D721Med (cell line): ENCODE measurements at places on chromosomes 7 and 10.

- no peak for DNase-seq
Observed at GRCh38 chr7:101740981-101741725, 76.3 kb upstream of the CUX1 start.

DNA sequence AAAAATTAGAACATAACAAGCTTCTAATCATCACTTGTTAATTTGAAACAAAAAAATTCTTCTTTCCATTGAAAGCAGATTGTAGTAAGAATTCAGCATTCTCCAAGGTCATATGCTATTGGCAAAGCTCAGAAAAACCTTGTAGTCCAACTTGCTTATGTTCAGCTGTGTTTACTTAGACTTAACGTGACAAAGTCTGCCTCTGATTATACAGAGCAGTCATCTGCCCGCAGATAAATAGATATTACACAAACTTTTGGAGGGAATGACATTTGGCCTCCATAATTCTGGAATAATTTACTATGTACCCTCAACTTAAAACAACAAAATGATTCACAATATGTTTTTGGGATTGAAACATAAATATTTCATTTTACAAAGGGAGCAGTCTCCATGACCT, 45.8 kb downstream of the MKX start:
- no peak for DNase-seq

DNA sequence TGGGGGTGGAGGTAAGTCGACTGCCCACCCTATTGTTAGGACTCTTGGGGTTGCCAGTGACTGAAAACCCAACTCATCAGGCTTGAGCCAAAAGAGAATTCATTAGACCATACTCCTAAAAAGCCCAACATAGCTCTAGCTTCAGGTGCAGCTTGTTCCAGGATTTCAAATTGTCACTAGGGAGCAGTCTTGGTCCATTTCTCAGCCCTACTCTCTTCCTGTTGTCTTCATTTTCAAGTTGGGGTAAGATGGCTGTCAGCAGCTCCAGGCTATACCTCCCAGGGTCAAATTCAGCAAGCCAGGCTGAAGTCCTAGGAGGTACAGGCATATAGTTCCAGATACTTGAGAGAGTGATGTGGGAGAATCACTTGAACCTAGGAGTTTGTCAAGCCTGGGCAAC, 14.9 kb upstream of the COL13A1 start:
- no peak for DNase-seq

- DNase-seq, result no peak
Observed at GRCh38 chr10:29414501-29414900, 125.6 kb downstream of the LYZL1 start.

DNA sequence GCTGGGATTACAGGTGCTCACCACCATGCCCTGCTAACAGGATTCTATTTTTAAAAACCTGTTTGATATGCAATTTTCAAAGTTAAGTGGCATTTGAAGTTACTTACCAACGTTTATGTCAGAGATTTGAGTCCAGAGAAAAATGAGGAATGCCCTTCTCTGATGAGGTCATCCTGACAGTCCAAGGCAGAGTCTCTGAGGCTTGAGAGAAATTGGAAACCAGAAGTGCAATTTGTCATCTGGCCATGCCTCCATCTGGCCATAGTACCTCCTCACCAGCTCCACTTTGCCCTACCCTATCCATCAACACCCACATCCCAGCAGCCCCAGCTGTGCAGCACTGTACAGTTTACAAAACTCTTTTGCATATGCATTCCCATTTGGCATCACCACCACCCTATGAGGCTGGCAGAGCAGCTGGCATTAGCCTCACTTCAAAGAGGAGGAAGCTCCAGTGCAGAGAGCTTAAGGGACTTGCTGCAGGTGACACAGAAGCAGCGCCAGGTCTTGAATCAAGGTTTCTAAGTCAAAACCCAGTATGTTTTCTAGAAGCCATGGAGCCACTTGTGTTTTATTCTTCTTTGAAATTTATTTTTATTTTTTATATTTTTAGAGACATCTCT, 54.5 kb upstream of the PDZD8 start:
- DNase-seq, result no peak

GRCh38 chr10:28281726-28282315, 21.0 kb downstream of the MPP7 start:
- DNase-seq, result no peak

DNA sequence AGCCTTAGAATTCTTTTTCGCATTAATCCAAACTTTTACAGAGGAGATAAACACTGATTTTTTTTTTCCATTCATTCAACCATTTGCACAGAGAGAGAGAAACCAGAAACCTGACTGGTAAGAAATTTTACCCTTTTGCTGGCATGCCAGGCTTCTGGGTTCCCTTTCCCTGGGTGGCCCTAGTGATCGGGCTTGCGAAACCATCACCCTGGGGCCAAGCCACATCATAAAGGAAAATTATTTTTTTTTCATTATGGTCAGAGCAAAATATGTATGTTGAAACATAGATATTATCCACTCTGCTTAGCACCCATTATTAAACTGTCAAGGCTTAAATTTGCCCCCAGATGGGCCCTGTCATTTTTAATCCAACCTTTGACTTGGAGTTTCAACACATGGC, 55.4 kb upstream of the INHBA start:
- DNase-seq, result no peak

- DNase-seq, result no peak
Observed at GRCh38 chr10:70662362-70663220, 9.7 kb upstream of the ADAMTS14 start.

GRCh38 chr10:68163735-68164134, 54.4 kb downstream of the MYPN start:
- no peak for DNase-seq

GRCh38 chr7:24778543-24779282, 21.4 kb upstream of the GSDME start:
- no peak for DNase-seq

GRCh38 chr7:83655951-83656556, 7.1 kb upstream of the SEMA3E start:
- no peak for DNase-seq

DNA sequence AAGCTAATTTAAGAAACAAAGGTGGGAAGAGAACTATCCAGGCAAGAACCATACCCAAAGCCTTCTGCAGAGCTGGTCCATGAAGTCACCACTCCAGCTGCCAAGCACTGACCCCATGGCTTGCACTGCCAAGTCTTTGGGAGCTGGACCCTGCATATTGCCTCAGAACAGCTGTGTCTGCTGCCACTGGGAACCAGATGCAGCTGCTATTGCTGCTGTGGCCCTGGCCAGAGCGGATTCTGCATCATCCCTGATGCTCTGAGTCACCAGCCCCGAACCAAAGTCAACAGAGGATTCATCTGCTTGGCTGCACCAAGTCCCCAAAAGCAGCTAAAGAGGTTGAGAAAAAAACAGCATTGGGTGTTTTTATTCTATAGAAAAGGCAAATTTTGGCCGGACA, 39.2 kb upstream of the GSAP start:
- DNase-seq, result no peak

- no peak for DNase-seq
Observed at GRCh38 chr10:1402816-1403507, 334.4 kb downstream of the ADARB2 start.

- no peak for DNase-seq
Observed at GRCh38 chr7:2837496-2837895, 6.6 kb downstream of the GNA12 start.

GRCh38 chr10:44307691-44308090, 77.2 kb downstream of the CXCL12 start:
- DNase-seq, result no peak

- no peak for DNase-seq
Observed at GRCh38 chr7:96277921-96278320, 44.0 kb downstream of the SLC25A13 start.

DNA sequence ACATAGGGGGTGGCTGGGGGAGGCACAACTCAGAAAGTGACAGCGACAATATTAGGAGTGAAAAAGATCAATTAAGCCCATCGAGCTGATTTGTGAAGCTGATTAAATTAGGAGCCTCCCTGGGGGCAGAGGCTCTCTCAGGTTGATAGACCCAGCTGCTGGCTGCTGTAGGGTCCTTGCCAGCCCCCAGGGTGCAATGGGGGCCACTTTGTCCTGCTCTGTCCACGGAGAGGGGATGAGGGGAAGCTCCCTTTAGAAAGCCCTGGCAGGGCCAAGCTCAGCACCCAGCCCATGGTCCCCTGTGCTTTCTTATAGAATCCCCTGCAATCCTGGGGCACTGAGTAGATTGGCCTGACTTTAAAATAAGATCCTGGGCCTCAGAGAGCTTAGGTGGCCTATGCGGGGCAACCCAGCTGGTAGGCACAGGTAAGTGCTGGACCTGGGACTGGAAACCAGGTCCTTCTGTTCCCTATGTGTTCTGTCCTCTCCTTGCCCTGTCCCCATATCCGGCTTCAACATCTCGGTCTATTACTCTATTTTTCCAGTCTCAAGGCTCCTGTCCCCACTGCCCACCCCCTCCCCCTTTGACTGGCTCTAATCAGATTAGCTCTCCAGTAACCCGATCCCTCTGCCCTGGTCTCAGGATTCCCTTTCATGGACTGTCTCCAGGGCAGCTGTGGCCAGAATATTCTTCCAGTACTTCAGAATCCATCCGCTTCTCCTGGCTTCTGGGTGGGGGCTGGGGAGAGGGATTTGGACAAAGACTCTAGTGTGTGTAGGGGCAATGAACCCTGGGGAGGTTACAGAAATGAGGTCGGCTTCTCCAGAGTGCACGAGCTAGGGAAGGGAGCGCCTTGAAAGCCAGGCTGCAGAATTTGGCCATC, 259.6 kb downstream of the RPS24 start:
- no peak for DNase-seq

DNA sequence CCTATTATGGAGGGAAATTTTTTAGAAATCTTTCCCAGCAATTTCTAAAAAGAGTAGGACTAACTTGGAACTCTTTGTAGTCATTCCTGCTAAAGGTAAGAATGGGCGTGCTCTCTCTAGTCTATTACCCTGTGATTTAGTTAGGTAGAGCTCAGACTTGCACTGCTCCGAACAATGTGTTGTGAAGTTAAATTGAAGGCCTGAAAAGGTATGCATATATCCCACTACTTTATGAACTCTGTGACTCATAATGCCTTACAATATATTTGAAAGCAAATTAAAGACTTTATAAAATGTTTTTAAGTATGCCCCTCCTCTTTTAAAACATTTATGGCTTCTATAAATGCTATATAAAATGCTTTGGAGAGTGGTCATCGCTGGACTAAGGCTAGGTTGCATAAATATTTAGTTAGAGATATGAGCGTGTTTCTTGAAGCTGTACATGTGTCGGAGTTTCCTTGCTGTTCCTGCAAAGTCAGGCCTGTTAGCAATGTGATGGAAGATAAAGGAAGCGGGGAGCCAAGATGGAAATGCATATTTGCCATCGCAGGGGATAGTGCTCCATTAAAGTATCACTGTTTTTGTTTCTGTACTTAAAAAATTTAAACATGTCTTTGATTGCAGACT, 761.4 kb downstream of the LRMDA start:
- no peak for DNase-seq

- DNase-seq, result no peak
Observed at GRCh38 chr10:114538181-114538906, 119.7 kb downstream of the ABLIM1 start.

- no peak for DNase-seq
Observed at GRCh38 chr10:48940372-48940771, 732 bp upstream of the LRRC18 start.

DNA sequence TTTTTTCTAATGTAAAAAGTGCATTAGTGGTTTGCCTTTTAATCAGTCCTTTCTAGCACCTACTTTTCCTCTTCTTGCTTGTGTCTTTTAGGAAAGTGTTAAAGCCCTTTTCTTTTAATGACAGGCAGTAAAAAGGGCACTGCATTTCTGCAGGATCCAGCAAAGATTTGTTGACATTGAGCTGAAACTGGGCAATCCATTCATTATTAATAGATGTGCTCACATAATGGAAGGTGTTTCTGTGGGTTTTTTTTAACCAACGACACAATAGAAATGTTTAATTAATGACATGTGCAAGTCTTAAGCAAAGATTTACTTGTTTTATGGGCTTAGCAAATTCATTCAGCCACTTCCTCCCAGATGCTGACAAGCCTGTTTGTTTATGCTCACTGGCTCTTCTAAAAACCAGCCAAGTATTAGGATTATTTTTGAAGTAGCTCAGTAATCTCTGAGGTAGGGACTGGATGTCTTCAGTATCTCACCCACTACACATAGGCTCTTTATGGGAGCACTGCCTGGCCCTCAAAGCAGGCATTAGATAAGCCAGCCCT, 1201.1 kb downstream of the SORCS1 start:
- no peak for DNase-seq

DNA sequence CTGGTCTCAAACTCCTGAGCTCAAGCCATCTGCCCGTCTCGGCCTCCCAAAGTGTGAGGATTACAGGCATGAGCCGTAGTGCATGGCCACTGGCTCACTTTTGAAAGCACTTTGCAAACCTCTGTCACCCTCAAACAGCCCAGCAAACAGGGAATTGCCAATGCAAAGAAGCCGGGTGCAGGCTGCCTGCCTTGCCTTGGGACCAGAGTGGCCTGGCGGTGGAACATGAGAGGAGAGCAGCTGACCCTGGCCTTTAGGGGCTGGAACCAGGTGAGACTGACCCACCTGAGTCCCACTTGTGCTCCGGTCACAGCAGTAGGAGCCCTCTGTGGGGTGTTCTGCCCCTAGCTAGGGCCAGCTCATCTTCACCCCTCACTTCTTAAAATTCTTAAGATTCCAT, 237.1 kb upstream of the GALNT17 start:
- DNase-seq, result no peak

DNA sequence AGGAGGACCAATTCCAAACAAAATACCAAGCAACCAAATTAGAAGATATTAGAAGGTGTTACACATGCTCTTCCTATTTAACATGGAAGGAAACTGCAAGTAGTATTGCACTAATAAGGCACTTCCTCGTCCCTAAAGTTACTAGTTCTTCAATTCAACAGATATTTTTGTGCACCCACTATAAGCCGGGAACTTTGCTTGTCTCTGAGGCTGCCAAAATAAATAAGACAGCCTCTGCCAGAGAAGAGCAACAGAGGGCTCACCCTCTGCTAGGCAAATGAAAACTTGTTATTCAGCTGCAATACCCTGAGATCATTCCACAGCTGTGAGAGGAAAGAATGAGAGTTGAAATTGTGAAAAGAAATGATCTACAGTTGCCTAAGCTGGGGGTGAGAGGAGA, 37.4 kb upstream of the GSAP start:
- DNase-seq, result no peak

GRCh38 chr7:151008511-151009323, 15.6 kb downstream of the ATG9B start:
- no peak for DNase-seq

DNA sequence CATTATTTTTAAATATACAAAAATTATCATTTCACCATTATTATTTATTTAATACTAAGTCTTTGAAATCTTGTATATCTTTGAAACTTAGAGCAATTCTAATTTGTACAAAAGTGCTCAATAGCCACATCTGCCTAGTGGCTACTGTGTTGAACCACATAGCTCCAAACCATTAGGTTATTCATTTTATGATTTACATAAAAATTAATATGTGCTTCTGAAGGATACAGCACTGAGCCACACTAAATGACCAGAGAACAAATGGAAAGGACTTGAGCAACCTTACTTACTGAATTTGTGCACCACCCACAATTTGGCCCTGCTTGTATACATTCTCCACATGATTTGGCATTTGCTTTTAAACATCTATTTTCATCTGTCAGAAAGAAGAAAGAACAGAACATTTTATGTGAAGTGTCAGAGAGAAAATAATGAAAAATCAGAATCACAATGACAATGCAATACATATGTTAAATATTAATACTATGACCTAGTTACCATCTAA, 25.8 kb downstream of the ITGB1 start:
- DNase-seq, result no peak

GRCh38 chr10:79347894-79348639, 798 bp downstream of the PPIF start:
- DNase-seq, result no peak
